ENCODE measurements at places on chromosomes 7 and 10.

DNA sequence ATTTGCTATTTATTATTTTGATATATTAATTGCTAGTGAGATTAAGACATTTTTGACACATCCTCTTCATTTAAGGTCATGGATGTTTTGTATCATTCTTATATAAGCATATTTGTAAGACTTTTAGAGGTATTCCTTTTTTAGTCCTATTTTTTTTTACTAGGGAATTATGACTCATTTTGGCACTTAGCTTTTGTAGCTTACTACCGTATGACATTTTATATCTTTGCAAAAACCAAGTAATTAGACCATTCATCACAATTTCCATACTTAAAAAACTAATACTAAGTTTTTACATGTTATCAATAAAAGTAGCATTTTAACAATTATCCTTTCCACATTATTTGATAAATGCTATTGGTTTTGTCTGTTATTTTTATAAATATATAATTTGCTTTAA, 41.6 kb downstream of the BMPR1A start:
- DNase-seq, result no peak

DNA sequence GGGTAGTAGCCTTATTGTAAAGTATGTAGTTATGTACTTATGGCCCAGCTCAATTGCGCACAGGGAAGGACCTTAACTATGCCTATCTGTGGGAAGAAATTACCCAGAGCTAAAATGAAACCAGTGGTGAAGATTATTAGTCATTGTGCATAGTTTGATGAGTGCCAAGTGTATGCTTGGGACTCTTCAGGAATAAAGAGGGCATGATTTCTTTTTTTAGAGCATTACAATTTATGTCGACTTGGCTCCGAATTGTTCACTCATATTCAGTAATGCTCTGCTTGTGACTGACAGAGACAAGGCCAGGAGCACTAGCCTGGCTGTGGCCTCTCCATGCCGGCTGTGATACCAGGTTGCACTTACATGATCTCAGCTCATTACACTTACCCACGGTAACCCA, 269.5 kb downstream of the TRIL start:
- DNase-seq, result no peak

DNA sequence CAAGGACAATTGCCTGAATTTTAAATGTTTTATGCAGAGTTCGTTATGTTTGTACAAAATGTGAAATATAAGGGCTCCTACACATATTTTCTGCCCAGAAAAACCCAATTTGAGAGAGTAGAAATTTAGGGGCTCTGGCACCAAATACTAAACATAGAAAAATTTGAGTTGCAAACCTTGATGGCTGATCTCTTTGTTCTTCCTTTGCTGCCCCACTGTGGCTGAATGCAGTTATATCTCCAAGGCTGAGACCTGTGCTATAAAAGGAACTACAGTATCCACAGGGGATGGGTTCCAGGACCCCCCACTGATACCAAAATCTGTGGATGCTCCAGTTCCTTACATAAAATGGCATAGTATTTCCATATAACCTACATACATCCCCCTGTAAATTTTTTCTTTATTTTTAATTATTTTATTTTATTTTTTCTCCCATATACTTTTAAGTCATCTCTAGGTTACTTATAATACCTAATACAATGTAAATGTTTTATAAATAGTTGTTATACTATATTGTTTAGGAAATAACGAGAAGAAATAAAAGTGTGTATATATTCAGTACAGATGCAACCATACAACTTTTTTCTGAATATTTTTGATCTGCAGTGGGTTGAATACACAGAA, 22.5 kb downstream of the CFAP43 start:
- peak; percentile 62 for DNase-seq

GRCh38 chr7:17304926-17305325, 6.5 kb downstream of the AHR start:
- DNase-seq, result no peak

GRCh38 chr7:157152391-157152937, 13.7 kb downstream of the UBE3C start:
- DNase-seq, result no peak

DNA sequence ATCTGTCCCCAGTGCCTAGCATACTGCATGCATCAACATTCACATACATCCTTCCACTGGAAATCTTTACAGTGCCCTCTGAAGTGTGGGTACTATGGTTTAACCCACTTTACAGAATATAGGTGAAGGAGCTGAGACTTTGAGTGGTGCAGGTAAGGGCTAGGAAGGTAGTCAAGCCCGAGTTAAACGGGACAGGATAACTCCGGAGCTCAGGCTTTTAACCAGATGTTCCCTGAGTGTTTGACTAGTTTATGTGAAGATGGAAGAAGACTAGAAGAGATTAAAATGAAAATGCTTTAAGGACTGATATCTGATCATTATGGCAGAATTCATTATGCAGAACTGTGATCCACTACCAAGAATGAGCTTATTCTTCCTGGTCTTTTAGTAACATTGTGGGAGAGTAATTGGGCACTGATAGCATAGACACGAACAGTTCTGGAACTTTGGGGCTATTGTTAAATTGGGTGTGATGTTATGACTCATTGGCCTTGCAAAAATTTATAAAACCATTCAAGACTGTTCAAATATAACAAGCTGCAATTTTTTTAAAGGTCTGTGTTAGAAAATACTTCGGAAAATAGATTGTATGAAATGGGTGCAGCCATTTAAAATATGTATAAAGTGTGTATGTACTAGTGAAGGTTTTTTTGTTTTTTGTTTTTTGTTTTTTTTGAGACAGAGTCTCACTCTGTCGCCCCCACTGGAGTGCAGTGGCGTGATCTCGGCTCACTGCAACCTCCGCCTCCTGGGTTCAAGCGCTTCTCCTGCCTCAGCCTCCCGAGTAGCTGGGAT, 4.4 kb downstream of the CUL1 start:
- no peak for DNase-seq

DNA sequence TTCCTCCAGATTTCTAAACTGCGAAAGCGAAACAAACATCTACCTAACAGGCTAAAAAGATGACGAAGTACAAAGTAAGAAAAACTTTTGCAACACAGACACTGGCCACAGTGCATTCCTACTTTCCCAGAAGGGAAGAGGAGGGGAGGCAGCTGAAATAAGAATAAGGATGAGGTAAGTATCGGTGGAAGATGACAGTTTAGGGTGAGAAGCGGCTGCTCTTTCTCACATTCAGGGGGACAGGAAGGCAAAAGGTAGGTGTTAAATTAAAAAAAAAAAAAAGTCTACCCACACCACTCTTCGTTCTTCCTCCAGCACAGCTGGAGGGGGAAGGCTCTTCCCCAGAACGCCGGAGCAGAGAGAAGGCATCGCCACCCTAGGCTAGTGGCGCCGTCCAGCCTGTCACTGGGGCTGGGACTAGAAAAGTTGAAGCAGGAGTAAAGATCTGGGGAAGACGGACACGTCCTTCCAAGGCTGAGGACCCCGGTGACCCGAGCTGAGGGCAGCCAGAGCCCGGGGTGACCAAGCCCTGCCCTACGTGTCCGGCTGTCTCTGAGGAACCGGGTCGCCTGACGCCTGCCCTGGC, 846 bp downstream of the DNAJC1 start:
- peak; percentile 37 for DNase-seq

GRCh38 chr7:123918309-123918708, 6.7 kb upstream of the SPAM1 start:
- DNase-seq, result no peak
